NCI-H526 (cell line): ENCODE measurements at places on chromosomes 7 and 10.

GRCh38 chr10:68963151-68963550, 7.2 kb downstream of the DDX21 start:
- no peak for DNase-seq

GRCh38 chr10:117217196-117217761, 20.0 kb downstream of the KCNK18 start:
- DNase-seq, result no peak

- no peak for DNase-seq
These were observed 1.0 kb downstream of the GNB2 start for GRCh38 chr7:100674411-100675104.

DNA sequence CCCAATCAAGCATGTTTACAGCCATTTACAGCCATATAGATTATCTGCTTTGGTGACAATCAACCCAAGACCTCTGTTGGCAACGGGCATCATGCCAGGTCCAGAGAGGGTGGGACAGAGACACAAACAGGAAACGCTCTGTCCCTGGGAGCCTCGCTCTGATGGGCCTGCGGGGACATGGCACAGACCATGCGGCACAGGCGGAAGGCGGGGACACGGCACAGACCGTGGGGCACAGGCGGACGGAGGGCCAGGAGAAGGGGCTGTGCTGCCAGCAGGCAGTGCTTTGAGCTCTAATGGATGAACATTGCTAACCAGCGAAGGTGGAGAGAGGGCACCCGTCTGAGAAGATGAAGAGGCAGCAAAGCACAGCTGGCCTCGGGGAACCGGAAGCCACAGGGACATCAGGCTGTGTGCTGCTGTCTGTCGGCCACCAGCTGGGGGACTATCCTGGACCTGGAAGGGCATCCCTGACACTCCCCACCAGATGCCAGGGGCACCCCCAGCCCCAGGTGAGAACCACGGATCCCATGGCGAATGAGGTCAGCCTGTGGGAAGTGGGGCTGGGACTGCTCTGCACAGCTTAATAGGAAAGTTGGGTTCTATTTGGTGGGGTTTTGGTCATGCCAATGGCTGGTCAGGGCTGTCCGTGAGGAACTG, 61.0 kb downstream of the DIP2C start:
- DNase-seq, result no peak

- no peak for DNase-seq
These were observed 165.0 kb upstream of the HDAC9 start for GRCh38 chr7:18330548-18330947.

GRCh38 chr10:121501796-121502195, 96.4 kb downstream of the FGFR2 start:
- DNase-seq, result peak; percentile 20

DNA sequence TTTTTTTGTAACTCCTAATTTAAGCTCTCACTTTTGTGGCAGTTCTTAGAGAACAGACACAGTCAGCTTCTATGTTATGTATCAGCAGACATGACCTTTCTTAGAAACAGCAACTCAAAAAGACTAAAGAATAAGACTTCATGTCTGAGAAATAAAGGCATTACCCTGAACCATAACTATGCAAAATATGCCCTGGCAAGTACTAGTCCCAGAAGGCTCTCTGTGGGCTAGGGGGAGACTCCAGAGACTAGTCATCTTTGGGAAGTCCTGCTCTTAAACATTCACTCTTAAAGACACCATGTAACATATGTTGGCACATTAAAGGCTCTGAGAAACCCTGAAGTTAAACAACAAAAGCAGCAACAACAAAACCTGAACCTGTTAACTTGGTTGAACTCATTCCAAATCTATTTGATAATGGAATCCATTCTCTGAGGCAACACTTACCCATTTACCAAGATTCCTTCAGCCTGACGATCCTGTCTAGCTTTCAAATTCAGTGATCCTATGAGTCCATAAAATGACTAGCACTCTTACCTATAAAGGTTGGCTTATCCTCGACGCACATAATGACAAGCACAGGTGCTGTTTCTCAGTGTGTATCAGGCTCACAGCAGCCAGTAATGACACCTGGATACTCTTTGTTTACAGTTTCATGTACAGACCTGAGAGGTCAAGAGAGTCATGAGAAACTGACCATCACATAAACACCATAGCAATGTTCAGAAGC, 62.3 kb downstream of the OSBPL3 start:
- DNase-seq, result no peak

DNA sequence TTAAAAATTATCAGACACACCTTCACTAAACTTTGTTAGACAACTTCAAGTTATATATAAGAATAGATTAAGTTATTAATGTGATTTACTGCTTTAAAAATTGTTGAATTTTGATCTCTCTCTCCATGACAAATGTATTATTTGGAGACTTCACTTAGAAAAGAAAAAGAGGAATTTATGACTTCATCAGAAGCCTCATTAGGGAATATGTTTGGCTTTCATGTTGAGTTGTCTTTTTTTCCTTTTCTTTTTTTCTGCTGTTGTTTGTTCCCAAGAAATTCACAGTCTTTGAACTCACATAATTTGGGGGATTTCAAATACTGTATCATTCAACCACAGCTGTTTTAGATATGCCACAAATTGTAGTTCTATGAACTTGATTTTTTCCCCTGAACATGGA, 149.5 kb downstream of the PPP1R9A start:
- no peak for DNase-seq

- DNase-seq, result no peak
These were observed 465.3 kb downstream of the ARL4A start for GRCh38 chr7:13152755-13153154.

DNA sequence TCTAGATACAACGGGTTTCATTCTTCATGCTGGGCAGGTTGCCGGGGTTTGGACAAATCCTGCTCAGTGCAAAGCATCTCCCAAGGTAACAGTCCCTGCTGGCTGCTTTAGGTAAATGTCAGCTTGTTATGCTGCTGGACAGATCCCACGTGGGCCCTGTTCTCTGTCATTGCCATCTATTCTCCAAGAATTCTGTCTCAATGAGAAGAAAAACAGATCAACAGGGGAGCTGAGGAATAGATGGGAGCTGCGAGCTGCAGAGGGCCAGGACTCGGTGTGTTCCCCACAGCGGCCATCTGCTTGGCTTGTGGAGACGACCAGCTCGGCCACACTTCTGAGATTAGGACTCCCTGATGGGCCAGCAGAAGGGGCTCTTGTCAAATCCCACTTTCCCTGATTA, 235.2 kb downstream of the DPP6 start:
- no peak for DNase-seq

GRCh38 chr7:134685250-134685649, 38.6 kb downstream of the BPGM start:
- no peak for DNase-seq
